NCI-H1436 treated with DMSO at 0.1 percent for 48 hours (cell line): ENCODE measurements at places on chromosomes 6 and 20.

GRCh38 chr6:3905945-3906845, 57.0 kb downstream of the FAM50B start:
- no peak for DNase-seq

- DNase-seq, result no peak
These were observed 38.9 kb upstream of the KCNK5 start for GRCh38 chr6:39268171-39268570.

DNA sequence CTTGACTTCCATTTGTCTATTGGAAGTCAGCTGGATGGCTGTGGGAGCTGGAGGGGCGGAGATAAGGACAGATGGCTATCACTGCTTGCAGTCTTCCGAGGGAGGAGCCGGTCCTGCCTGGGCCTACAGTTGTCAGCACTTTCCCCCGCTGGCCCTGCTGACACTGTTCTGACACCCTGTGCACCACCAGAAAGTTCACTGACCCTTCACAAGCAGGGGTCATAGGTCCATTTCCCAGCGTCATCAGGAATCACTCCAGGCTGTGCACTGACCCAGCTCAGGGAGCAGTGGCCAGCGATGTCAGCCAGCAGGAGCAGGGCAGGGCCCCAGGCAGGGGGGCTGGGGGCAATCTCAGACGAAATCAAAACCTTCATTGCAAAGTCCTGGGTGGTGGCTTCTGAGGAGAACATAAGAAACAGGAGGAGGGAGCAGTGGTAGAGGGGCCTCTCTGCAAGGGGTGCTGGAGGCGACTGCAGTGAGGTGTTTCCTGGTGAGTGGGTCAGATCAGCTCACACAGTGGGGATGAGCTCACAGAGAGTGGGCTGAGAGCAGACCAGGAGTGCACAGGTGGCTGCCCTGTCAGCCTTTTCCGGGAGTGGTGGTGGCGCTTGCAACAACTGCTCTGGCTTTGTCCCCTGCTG, 26.5 kb upstream of the PLEKHG1 start:
- no peak for DNase-seq

DNA sequence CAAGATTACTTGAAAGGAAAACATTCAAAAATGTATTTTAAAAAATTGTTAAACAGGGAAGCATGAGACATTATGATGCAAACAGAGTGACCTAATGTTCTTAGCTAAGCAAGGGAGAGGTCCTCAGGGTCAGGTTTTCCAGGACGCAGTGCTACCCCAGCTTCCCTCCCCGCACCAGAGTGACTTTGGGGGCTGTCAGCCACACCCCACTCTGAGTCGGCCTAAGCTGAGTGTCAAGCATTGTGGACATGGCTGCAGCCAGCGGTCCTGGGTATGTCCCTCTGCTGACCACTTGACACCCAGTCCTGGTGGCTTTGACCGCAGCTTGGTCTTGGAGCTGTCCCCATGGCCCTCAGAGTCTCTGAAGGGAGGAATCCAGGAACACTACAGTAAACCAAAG, 54.9 kb upstream of the CD93 start:
- DNase-seq, result no peak

DNA sequence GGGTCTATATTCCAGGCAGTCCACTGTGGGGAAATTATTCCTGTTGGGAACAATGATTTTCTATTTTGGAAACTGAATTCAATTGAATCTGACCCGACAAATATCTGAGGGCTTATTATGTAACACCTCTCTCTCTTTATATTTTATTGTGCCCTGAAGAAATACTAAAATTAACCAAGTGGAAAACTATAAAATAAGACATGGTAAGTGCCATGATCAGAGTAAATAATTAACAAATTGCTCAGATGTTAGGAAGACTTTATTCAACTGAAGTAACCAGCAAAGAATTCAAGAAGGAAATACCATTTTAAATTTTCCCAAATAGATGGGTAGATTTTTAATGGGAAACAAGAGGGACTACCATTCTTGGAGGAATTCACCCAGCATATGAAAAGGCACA, 632.9 kb downstream of the MAFB start:
- DNase-seq, result no peak

DNA sequence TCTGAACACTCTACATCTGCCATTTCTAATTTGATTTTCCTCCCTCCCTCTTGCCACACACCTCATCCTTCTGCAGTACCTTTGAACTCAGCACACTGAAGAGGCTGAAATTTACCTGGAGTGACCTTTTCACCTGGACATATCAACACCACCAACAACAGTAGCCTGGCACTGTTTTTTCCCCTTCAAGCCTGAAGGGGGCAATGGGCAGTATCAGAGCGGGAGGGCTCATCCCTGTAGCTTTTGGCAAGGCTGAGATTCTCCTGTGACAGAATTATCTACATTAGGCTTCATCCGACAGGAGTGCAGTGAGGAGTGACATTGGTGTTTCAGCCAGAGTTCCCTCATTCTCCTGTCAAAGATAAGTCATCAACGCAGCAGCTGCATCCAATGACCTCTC, 312.8 kb upstream of the SPTLC3 start:
- no peak for DNase-seq

DNA sequence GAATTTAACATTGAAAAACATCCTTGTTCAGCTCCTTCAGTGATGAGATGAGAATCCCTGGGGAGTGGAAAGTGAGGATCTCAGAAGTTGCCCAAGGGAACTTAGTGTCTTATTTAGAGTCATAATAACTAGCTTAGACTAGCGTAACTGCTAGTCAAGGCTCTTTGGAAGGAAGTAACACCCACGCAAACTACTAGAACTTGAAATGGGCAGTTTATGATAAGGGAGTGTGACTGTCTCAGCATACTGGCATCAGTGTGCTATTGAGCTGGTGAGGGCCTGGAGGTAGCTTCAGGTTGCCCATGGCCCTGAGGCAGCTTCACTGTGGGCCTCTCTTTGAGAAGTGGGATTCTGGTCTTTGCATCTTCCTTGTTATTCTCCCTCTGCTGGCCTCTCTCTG, 40.1 kb downstream of the SLX4IP start:
- no peak for DNase-seq

DNA sequence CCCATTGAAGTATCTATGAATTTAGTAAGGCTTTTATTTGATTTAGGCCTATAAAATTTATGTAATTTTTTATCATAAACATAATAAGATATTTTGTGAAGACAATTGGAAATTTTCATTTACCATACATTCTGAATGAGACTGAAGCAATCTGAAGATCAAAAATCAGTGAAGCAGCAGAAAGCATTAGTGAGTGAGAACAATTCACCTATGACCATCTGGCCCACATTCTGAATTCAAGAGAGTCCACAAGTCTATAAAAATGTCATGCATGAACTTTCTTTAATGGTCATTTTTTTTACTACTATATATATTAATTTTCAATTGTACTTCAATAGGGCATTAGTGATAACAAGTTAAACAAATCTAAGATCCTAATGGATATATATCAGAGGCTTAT, 1026.6 kb upstream of the MAP3K7 start:
- DNase-seq, result no peak

- DNase-seq, result no peak
These were observed 402.2 kb upstream of the IRAK1BP1 start for GRCh38 chr6:78465059-78465634.

GRCh38 chr6:127415096-127415495, 44.1 kb downstream of the KIAA0408 start:
- DNase-seq, result no peak

GRCh38 chr6:157228426-157229131, 94.7 kb downstream of the TMEM242 start:
- DNase-seq, result peak; percentile 88
